Kidney (tissue), 22 donors: ENCODE measurements at places on chromosomes 7 and 10. TPM values are rescaled to one million over a fixed set of nuclear protein-coding genes. Genes with fewer than 3 reads are reported as not detected.

GRCh38 chr7:276230-276835, 13.6 kb upstream of the FOXL3 start:
- no peaks in the 10 kb centered on the region for H3K36me3 ChIP-seq
- no peaks in the 10 kb centered on the region for H3K27me3 ChIP-seq

- no peaks in the 10 kb centered on the region for H3K36me3 ChIP-seq
- H3K4me3 ChIP-seq: no peak overlapping the region
- no peak for DNase-seq
- no peak overlapping the region for H3K27ac ChIP-seq
- H3K27me3 ChIP-seq: no peaks in the 10 kb centered on the region
Observed at GRCh38 chr7:15755061-15755460, 68.6 kb upstream of the MEOX2 start.

DNA sequence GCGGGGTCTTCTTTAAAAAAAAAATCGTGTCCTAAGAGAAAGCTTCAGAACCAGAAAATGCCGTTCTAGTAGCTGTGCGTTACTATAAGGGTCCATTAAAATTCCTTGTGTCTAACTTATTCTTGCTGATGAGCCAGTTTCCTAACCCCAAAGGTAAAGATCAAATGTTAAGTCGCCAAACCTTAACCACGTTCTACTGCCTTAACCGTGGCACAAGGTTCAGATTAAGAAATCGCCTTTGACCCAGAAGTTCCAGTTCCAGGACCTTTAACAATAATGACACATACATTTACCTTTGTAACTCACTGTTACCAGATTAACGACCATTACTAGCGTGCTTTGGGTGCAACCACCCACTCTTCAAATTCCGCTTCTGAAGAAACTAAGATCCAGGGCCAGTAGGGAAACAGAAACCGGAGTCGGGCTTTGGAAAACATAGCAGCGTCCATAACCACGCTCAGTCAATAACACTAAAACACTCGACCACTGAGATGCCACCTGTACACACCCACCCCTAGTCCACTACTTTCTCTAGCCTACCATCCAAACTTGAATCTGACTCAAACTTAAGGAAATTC, 620 bp downstream of the BET1 start:
- H3K36me3 ChIP-seq: no peaks in the 10 kb centered on the region
- no peaks in the 10 kb centered on the region for H3K4me1 ChIP-seq
- DNase-seq: no peak
- H3K27ac ChIP-seq: peak overlapping the region; percentile 80
- H3K4me3 ChIP-seq: peak overlapping the region; percentile 100
- no peaks in the 10 kb centered on the region for H3K27me3 ChIP-seq

DNA sequence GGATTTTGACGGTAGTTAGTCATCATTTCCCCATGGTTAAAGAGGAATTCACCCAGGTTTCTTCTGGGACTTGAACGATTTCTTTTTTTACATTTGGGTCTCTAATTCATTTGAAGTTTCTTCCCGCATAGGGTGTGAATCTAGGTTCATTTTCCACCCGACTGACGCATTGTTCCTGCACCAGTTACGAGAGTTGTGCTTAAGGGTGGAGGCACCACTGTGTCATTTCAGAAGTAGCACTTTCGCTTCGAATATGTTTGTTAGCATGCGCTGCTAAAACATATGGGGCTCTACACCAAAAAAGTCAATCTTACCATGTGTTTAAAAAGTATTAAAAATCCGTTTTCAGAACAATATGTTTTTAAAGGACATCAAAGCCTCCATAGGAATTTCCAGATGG, 140.3 kb downstream of the VIPR2 start:
- no peak for DNase-seq
- H3K4me1 ChIP-seq: no peaks in the 10 kb centered on the region
- H3K27me3 ChIP-seq: no peaks in the 10 kb centered on the region
- H3K4me3 ChIP-seq: no peak overlapping the region
- H3K36me3 ChIP-seq: no peaks in the 10 kb centered on the region

DNA sequence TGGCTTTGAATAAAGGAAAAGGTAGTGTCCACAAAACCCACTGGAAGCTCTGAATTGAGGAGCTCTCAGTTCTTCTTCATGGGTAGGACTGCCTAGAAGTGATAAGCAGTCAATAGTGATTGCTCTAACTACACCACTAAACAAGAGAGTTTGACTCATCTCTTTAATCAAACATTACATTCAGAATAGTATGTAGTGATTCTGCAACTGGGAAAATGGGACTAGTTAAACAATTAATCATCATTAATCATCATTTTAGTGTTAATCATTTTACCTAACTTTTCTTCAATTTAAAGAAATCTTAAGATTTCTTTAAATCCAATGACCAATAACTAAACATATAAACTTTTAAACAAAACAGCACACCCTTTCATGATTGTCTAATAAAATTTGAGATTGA, 484.0 kb upstream of the FZD8 start:
- no peaks in the 10 kb centered on the region for H3K36me3 ChIP-seq
- no peak overlapping the region for H3K4me3 ChIP-seq
- H3K27ac ChIP-seq: no peak overlapping the region
- DNase-seq: no peak
- no peaks in the 10 kb centered on the region for H3K4me1 ChIP-seq
- H3K27me3 ChIP-seq: no peaks in the 10 kb centered on the region

GRCh38 chr7:3806516-3806915, 505.5 kb downstream of the SDK1 start:
- H3K27ac ChIP-seq: no peak overlapping the region
- H3K4me1 ChIP-seq: no peaks in the 10 kb centered on the region
- no peaks in the 10 kb centered on the region for H3K27me3 ChIP-seq

DNA sequence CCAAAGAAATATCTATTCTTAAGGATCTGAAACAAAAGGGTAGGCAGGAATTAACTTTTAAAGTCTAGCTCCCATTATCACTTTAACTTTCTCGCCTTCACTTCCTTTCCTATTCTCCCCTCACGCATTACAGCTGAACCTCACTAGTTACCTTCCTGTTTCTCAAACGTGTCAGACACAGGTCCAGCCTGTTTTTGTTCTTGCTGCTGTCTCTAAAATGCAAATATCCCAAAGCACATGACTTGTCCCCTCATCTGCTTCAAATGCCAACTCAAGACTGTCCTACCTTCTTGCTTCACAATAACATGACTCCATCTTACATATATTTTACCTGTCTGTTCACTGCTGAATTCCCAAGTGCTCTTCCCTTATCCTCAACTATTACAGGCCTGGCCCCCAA, 17.6 kb downstream of the ZDHHC6 start:
- H3K36me3 ChIP-seq: peaks cover 25% of the 10 kb centered on the region
- H3K27ac ChIP-seq: no peak overlapping the region
- H3K27me3 ChIP-seq: no peaks in the 10 kb centered on the region

GRCh38 chr10:50990568-50991455, 83.5 kb upstream of the PRKG1 start:
- peak; percentile 89 for DNase-seq
- peak overlapping the region; percentile 64 for H3K4me3 ChIP-seq
- peaks cover 9% of the 10 kb centered on the region for H3K4me1 ChIP-seq
- H3K27me3 ChIP-seq: no peaks in the 10 kb centered on the region
- no peaks in the 10 kb centered on the region for H3K36me3 ChIP-seq
- peak overlapping the region; percentile 94 for H3K27ac ChIP-seq

DNA sequence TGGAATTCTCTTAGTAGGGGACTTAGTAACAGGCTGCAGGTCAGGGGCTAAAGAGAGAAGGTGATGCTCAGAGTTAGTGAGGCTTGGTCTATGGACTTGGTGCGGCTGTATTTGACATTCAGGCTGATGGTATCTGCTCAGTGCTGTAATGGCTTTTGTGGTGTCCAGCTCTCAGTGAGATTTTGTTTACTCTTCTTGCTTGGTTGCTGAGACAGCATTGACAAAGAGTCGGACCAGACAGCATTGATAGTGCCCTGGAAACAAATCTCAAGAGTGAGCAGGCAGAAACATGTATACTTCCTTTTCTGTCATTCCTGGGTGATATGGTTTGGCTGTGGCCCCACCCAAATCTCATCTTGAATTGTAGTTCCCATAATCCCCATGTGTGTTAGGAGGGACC, 202.0 kb downstream of the STK31 start:
- H3K4me1 ChIP-seq: no peaks in the 10 kb centered on the region
- H3K36me3 ChIP-seq: no peaks in the 10 kb centered on the region
- DNase-seq: no peak

DNA sequence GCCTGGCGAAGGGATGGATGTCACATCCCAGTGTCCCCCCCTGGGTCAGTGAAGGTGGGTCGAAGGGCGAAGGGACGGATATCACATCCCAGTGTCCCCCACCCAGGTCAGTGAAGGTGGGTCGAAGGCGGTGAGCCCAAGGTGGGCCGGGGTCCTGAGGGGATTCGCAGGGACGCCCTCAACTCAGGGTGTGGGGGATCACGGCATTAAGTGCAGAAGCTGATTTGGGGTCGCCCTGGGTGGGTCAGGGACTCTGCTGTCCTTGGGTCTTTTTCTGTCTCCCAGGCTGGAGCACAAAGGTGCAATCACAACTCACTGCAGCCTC, 21.9 kb downstream of the ADAP1 start:
- no peaks in the 10 kb centered on the region for H3K27me3 ChIP-seq
- no peaks in the 10 kb centered on the region for H3K36me3 ChIP-seq
- H3K4me1 ChIP-seq: no peaks in the 10 kb centered on the region
- H3K4me3 ChIP-seq: no peak overlapping the region
- DNase-seq: no peak

GRCh38 chr7:136528329-136528728, 340.1 kb upstream of the CHRM2 start:
- H3K4me1 ChIP-seq: no peaks in the 10 kb centered on the region
- no peak overlapping the region for H3K4me3 ChIP-seq
- no peaks in the 10 kb centered on the region for H3K36me3 ChIP-seq
- H3K27ac ChIP-seq: no peak overlapping the region
- no peaks in the 10 kb centered on the region for H3K27me3 ChIP-seq

GRCh38 chr7:87926581-87927461, 7.2 kb upstream of the ADAM22 start:
- DNase-seq: no peak
- H3K4me1 ChIP-seq: no peaks in the 10 kb centered on the region
- no peaks in the 10 kb centered on the region for H3K27me3 ChIP-seq
- H3K27ac ChIP-seq: no peak overlapping the region
- H3K4me3 ChIP-seq: no peak overlapping the region

- H3K4me3 ChIP-seq: no peak overlapping the region
- H3K27ac ChIP-seq: no peak overlapping the region
- no peak for DNase-seq
- H3K27me3 ChIP-seq: no peaks in the 10 kb centered on the region
- no peaks in the 10 kb centered on the region for H3K36me3 ChIP-seq
Observed at GRCh38 chr10:119020627-119020946, 8.9 kb upstream of the NANOS1 start.

DNA sequence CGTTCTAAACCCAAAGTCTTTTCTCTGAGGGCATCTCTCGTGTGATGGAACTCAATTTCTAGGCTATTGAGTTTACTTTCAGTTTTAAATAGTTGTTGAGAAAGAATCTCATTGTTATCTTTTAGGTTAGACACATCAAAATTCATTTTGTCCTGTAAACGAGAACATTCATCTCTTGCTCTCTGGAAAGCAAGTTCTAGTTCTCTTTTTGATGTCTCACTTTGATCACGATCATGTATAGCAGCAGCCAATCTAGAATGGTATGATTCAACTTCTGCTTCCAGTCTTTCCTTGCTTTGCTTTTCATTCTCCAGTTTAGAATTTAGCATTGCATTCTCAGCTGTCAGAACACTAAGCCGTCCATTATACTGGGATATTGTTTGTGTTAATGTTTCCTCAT, 65.1 kb downstream of the ANKRD26 start:
- no peak overlapping the region for H3K4me3 ChIP-seq
- H3K36me3 ChIP-seq: peaks cover 3% of the 10 kb centered on the region
- H3K27ac ChIP-seq: no peak overlapping the region
- no peaks in the 10 kb centered on the region for H3K27me3 ChIP-seq

DNA sequence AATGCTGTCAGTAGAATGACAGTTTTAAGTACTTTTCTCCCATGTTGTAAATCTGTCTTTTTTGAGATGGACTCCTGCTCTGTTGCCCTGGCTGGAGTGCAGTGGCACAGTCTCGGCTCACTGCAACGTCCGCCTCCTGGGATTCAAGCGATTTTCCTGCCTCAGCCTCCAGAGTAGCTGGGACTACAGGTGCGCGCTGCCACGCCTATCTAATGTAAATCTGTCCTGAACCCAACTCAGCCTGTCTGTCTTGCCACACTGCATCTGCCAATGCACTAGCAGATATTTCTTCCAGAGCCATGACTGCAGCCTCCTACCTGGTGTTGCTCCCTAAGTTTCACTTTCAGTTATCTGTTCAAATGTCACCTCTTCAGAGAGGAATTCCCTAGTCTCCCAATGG, 264.1 kb downstream of the PHF14 start:
- no peaks in the 10 kb centered on the region for H3K4me1 ChIP-seq
- H3K36me3 ChIP-seq: no peaks in the 10 kb centered on the region
- H3K4me3 ChIP-seq: peak overlapping the region; percentile 67

GRCh38 chr10:29492774-29493173, 142.0 kb downstream of the SVIL start:
- H3K27me3 ChIP-seq: no peaks in the 10 kb centered on the region
- no peak overlapping the region for H3K4me3 ChIP-seq
- no peak for DNase-seq
- H3K27ac ChIP-seq: no peak overlapping the region

GRCh38 chr7:124790645-124791044, 25.1 kb upstream of the GPR37 start:
- no peaks in the 10 kb centered on the region for H3K27me3 ChIP-seq
- no peak overlapping the region for H3K4me3 ChIP-seq
- H3K36me3 ChIP-seq: no peaks in the 10 kb centered on the region
- no peak for DNase-seq
- H3K4me1 ChIP-seq: no peaks in the 10 kb centered on the region

DNA sequence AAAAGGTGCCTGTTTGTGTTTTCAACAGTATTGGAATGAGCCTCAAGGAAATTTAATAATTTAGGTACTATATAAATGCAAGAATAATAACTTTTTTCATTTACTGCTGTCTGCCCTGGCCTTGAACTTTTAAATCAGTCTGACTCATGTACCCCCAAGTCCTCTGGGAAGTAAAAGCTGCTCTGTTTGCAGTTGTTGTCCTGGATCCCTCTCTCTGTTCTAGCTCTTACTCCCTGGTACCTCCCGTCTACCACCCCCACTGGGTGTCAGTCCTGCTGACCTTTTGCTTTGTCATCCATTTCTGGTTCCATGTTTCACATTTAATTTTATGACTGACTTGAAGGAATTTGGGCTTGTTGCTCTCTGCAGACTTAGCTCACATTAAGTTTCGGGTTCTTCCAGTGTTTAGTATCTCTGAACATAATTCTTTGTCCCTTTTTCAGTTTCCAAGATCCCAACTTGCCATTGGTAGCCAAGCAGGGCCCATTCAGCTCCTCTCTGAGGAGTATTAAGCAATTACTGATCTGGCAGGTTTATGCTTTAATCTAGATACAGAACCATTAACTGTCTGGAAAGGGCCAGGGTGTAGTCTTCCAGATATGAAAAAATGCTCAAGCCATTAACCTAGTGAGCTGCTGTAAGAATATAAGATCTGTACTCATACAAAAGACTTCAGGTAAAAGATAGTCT, 208.7 kb upstream of the FAM3C start:
- no peaks in the 10 kb centered on the region for H3K4me1 ChIP-seq
- H3K4me3 ChIP-seq: no peak overlapping the region
- DNase-seq: no peak
- no peaks in the 10 kb centered on the region for H3K36me3 ChIP-seq
- no peak overlapping the region for H3K27ac ChIP-seq

Gene CYP3A4
- total RNA-seq: not detected

Gene SERPINE1
- 9.9 TPM for total RNA-seq

Gene GHRHR
- not detected for total RNA-seq

Gene BAMBI
- total RNA-seq: 19.5 TPM

Gene ICA1
- 41.8 TPM for total RNA-seq

Gene HOXA9
- 36.8 TPM for total RNA-seq

Gene ZNF804B
- total RNA-seq: 0.19 TPM
